ENCODE measurements at places on chromosomes 4 and X.

DNA sequence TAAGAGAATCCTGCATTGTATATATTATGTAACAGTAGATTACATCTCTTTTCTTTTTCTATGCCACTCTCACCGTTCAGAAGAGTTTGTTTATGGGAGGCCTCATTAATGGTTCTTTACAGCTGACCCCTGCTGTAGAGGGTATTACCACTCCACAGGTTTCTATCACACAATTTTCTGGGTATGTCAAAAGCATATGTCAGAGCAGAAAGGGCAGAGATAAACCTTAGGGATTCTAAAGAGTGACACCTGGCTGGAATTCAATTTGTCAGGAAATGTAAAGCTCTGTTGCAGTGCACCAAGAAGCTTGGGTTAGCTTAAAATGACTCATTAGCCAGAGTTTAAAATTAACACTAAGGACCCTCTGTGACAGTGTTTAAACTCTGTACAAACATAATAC is 658.7 kb downstream of the PCDH18 start:
- DNase-seq: no peak

DNA sequence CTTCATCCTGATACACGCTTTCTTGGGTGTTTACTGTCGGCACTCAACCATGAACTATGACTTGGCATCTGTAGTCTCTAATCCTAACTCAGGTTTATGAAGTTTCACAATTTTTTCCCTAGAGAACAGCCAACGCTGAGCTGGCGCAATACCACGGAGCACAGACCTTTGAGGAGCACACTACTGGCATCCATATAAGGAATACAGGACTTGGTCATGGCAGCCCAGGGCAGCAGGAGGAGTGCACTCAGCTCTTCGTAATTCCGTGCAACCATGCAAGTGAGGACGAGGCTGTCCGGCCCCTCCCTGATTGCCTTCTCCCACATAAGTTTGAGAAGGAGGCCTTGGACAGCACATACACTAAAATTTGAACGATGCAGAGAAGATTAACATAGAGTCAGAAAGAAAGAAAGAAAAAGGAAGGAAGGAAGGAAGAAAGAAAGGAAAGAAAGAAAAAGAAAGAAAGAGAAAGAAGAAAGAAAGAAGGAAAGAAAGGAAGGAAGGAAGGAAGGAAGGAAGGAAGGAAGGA is 41.0 kb upstream of the PDLIM5 start:
- no peak for DNase-seq

- no peak for DNase-seq
Measured at GRCh38 chrX:127708155-127708554, 344.0 kb downstream of the ACTRT1 start.

DNA sequence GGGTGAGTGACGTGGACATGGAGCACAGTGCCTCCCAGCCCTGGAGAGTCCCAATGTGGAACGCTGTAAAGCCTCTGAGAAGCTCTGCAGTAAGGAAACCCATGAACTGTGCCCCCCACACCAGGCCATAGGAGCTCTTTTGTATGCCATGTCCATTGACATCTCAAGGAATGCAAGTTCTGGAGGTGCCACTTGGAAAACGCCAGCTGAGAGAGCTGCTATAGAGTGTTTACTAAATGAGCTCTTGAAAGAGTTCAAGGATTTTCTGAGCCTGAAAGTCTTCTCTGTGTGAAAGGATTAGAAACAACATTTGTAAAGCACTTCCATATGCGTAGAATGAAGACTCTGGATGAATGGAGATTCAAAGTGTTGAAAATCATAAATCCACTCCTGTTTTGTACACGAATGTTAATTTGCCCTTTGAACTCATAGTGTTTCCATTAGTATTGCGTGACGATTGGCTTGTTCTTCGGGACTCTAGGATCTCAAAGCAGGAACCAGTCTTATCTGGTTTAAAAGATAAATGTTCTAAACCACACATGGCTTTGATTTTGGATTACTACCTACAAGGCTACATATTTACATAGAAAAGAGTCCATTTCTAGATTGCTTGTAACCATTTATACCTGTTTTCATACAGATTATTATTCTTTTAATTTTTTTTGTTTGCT is 41.8 kb upstream of the STOX2 start:
- DNase-seq: no peak

- DNase-seq: no peak
Measured at GRCh38 chr4:13302876-13303275, 181.3 kb downstream of the RAB28 start.

DNA sequence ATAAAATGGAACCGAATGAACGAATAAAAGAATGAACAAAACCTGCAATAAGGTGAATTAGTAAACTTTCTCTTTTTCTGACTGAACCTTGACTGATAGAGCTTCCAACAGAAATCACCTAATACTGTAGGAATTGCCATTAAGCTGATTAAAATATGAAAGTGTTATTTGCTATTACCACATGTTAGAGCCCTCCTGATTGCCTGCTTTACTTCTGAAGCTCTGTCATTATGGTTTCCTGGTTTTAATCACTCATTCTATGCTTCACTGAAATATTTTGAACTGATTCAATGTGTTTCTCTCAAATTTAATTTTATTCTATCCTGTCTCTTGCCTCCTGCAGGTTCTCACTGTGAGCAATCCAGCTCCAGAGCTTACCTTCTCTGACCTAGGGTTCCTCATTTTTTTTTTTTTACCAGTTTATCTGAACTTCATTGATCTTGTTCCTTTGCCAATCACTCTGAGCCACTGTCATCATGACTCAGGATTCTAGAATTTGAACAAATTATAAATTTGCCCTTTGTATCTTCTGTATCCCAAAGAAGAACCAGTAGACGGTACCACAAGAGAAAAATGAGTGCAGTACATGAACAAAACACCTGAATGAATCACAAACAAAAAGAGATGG is 48.1 kb upstream of the UGT2B15 start:
- no peak for DNase-seq

DNA sequence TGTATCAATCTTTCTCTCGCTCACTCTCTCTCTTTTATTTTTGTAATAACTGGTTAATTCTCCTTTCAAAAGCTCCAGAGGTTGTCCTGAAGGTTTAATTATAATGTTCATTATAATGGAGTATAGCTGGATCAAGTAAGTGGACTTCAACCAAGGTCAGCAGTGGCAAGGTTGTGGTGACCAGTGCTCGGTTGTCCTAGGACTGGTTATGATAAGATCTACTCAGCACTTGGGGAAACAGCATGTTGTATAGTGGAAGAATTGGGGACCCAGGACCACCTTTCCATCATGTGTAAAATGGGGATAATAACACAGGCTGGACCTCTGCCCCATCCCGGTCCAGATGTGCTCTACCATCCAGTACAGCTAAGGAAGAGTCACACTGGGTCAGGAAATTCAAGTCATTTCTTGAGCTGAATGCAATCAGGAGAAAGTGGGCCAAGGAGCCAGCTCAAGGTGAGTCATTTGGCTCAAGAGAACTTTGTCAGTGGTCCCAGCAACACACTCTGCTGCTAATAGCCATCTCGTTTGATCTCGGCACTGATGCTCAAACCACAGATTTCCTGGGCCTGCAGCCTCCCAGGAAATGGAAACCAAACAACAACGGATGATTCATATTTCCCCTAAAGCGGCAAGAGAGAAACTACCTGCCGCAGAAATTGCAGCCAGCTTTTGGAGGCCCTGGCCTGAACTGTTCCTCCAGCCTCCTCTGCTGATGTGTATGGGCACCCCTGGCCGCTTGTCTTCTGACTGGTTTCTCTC is 123.6 kb upstream of the RBPJ start:
- DNase-seq: peak; percentile 87

GRCh38 chrX:23497919-23498318 is 163.3 kb downstream of the PTCHD1 start:
- no peak for DNase-seq

- DNase-seq: peak; percentile 83
Measured at GRCh38 chr4:48779095-48779997, 733 bp downstream of the FRYL start.

DNA sequence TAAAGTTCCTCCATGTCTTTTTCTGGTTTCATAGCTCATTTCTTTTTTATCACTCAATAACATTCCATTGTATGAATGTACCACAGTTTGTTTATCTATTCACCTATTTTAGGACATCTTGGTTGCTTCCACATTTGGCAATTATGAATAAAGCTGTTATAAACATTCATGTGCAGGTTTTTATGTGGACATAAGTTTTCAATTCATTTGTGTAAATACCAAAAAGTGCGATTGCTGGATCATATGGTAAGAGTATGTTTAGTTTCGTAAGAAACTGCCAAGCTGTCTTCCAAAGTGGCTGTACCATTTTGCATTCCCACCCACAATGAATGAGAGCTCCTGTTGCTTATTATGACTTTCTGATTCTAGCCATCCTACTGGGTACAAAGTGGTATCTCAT is 36.3 kb upstream of the ZFX start:
- DNase-seq: no peak

DNA sequence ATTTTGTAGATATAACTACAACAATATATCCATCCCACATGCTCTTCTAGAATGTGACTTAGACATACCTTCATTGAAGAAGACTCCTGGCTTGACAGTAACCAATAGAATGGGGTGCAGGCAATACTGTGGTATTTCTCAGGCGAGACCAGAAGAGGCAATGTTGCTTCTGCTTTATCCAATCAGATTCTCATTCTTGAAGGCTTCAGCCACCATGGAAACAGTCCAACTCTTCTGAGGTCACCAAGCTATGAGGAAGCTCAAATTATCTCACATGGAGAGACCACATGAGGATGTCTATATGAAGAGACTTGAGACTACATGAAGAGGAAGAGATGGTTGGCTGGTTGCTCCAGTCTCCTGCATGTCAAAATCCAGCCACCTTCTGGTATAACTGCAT is 469.9 kb downstream of the PCDH10 start:
- DNase-seq: no peak

DNA sequence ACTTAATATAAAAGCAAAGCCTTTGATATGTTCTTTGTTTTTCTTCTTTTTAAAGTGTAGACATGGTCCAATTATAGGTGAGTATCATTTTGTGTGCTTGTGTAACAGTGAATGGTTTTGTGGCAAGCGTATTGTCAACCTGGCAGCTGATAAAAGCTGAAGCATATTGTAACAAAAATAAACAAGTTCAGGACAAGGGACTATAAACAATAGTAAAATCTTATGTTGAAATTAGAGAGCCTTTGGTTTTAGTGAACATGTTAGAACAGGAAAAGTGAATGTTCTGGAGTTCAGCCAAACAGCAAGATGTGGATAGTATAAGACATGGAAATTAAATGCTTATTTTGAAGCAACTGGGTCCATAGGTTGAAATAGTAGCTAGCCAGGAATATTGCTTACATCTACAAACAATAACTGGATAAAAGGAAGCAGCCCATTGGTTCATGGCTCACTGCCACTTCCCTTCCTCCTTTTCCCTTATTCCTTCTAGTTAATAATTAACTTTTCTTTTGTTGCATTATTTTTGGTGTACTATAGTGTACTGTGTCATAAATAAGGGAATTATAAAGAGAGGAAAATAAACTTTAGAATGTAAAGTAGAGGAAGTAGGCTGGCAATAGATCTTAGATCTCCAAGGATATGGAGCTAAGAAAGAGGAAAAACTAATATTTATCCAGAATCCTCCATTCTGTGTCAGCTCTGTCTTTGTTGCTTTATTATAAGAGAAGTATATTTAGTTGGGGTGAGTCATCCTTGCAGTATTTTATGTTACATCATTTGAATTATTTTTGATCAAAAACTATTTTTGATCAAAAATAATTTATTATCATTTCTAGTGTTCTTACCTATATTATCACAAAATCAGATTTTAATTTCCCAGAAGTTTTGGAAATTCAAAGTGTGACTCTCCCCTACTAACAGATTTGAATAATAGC is 65.6 kb downstream of the MRPL1 start:
- DNase-seq: no peak

DNA sequence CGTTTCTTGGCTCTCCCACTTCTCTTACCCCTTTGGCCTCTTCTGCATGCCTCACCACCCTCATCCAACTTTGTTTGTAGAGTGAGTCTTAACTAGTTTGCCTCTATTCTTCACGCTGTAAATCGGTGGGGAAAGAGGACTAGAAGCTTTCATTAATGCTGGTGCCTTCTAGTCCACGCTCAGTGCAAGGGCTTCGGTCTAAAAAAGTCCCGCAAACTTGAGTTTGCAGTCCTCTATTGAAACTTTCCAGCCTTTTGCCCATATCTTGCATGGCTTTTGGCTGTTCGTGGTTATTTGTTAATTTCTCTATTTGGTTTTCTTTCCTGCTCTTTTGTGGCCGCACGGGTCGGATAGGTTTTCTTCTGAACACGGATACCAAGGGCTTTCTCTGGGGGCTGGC is 868 bp downstream of the DACH2 start:
- DNase-seq: no peak

- DNase-seq: no peak
Measured at GRCh38 chrX:12447448-12448064, 309.3 kb downstream of the FRMPD4 start.

DNA sequence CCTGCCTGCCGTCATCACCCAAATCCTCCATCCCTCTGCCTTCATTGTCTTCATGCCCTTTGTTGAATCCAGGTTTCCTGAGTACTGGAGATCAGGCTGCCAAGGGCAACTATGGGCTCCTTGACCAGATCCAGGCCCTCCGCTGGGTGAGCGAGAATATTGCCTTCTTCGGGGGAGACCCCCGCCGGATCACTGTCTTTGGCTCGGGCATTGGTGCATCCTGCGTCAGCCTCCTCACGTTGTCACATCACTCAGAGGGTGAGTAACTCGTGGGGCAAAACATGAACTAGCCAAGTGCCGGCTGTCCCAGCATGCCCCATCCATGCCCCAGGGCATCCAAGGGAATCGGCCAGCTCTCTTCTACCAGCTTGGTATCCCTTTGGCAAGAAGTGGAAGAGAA is 19.4 kb downstream of the NLGN3 start:
- DNase-seq: no peak

DNA sequence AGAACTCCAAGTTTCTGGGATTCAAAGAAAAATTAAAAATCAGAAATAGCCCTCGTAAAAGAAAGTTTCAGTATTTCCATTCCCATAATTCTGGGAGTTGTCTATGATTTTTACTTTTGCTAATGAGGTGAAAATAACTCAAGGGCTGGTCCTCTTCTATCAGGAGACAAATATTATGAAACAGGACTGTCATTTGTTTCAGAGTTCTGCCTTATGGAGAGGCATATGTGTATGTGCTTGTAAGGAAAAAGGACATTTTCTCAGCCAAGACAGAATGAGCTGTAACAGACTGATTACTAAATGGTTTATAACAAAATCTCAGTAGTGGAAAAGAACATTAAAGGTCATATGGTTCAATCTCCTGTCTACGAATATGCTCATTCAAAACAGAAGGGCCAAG is 59.0 kb upstream of the TAB3 start:
- no peak for DNase-seq

GRCh38 chrX:96693407-96693806 is 8.8 kb downstream of the DIAPH2 start:
- DNase-seq: no peak

GRCh38 chr4:100982345-100982744 is 365.0 kb downstream of the PPP3CA start:
- no peak for DNase-seq

DNA sequence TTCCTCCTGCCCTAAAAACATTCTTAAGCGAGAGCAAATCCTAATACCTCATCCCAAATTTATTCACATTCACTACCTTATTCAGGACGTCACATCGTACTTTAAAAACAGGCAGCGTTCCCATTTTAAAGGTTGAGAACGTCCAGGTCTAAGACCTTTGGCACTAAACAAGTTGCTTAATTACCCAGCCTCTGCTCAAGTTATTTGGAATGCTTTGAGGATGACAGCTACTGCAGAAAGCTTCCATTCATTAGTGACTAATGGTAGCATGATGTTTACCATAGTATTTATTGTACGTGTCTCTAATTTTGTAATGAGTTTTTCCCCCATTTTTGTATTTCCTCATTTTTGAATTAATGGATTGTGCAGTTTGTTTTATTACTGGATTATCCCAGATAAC is 1.5 kb downstream of the USP38 start:
- DNase-seq: no peak

GRCh38 chrX:153516073-153516472 is 1.4 kb upstream of the ATP2B3 start:
- no peak for DNase-seq
